ENCODE measurements at places on chromosomes 6 and 20.

DNA sequence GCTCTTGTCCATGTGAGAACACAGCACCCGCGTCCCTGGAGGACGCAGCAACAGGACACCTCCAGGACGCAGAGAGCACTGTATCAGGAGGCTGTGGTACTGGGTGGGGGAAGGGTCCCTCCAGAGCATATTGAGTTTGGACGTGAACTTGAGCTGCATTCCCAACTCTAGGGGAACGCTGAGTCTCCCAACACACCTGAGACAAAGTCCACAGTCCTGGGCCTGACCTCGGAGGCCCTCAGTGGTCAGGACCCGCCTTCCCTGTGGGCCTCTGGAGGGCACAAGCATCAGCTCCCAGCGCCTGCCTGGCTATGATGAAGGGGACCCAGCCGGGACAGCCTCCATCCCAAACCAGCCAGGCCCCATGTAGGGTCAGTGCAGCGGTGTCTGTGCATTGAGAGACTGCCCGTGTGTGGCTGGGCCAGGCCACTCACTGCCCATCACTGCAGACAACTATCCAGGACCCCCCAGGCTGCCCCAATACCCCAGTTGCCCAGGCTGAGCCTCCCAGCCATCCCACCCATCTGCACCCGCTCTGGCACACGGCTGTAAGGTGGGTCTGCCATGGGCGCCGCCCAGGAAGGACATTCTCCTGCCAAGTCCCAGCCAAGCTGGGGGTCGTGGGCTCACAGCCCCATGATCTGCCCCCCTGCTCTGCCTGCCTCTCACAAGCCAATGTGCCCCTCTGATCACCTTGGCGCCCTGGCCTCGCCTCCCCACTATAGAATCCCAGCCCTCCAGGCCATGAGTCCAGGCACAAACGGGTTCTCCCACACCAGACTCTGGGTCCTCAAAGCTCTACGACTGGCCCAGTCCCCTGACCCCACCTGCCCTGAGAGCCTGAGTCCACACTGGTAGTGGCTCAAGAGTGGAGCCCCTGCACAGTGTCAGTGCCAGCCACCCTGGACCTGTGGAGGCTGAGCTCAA is 115.7 kb downstream of the TAF4 start:
- peak; percentile 25 for DNase-seq

GRCh38 chr6:38640216-38640909 is 634 bp upstream of the BTBD9 start:
- DNase-seq = no peak

GRCh38 chr20:48463916-48464315 is 363.9 kb downstream of the PREX1 start:
- DNase-seq = no peak

DNA sequence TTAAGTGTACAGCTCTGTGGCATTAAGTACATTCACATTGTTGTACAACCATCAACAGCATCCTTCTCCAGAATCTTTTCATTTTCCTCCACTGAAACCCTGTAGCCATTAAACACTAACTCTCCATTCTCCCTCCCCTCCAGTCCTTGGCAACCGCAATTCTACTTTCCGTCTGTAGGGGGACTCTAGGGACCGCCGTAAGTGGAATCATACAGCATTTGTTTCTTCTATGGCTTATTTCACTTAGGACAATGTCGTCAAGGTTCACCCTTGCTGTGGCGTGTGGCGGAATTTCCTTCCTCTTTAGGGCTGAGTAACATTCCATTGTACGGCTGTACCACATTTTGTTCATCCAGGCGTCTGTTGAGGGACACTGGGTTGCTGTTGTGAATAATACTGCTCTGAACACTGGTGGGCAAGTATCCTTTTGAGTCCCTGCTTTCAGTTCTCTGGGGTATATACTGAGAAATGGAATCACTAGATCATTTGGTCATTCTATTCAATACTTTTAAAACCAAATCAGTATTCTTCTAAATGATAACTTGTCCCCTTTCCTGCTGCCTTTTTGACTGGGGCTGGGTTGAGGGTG is 50.7 kb downstream of the PPP1R3G start:
- DNase-seq = peak; percentile 39

DNA sequence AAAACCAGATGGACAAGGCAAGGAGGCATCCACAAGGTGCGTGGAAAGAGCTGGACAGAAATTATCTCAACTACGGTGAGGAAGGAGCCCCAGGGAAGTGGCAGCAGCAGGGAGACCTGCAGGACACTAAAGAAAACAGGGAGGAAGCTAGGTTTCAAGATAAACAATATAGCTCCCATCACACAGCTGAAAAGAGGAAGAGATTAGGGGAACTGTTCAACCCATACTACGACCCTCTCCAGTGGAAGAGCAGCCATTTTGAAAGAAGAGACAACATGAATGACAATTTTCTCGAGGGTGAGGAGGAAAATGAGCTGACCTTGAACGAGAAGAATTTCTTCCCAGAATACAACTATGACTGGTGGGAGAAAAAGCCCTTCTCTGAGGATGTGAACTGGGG is 26.8 kb downstream of the TRMT6 start:
- DNase-seq = no peak

DNA sequence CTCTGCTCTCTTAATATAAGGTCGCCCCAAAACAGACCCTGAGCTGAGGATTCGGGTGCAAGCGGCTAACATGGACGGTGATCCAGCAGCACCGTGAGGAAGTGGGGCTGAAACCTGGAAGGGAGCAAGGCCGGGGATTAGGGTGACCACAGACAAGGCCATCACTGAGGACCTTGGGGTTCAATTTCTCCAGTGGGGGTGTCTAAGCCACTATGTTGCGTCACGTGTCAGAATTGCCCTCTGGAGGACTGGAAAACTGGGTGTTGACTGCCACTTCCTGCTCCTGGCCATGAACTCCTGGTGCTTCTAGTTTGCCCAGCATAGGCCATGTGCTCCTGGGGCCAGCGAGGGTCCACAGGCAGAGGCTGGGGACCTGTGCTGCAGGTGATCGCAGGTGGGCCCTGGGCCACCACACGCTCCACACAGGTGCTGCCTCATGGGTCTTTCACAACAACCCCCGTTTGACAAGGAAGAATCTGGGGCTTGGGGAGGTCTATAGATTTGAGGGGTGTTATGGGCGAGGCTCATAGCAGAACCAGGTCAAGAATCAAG is 101.9 kb downstream of the CDH26 start:
- DNase-seq = no peak

- DNase-seq = no peak
These were observed 35.5 kb downstream of the PPP1R16B start for GRCh38 chr20:38840894-38841470.

Data from activated CD4-positive, CD25-positive, alpha-beta regulatory T cell treated with anti-CD3 and anti-CD28 coated beads, Interleukin-2, amount 50 U/mL, for 72 hours (primary cell).